Stimulated activated CD8-positive, alpha-beta memory T cell treated with anti-CD3 and anti-CD28 coated beads, Interleukin-15, amount 100 ng/mL, for 48 hours (primary cell): ENCODE measurements at places on chromosomes 12 and 14.

GRCh38 chr14:84750284-84750683 is 779.7 kb upstream of the FLRT2 start:
- DNase-seq = no peak

GRCh38 chr12:39595928-39596327 is 23.7 kb downstream of the ABCD2 start:
- DNase-seq = no peak

DNA sequence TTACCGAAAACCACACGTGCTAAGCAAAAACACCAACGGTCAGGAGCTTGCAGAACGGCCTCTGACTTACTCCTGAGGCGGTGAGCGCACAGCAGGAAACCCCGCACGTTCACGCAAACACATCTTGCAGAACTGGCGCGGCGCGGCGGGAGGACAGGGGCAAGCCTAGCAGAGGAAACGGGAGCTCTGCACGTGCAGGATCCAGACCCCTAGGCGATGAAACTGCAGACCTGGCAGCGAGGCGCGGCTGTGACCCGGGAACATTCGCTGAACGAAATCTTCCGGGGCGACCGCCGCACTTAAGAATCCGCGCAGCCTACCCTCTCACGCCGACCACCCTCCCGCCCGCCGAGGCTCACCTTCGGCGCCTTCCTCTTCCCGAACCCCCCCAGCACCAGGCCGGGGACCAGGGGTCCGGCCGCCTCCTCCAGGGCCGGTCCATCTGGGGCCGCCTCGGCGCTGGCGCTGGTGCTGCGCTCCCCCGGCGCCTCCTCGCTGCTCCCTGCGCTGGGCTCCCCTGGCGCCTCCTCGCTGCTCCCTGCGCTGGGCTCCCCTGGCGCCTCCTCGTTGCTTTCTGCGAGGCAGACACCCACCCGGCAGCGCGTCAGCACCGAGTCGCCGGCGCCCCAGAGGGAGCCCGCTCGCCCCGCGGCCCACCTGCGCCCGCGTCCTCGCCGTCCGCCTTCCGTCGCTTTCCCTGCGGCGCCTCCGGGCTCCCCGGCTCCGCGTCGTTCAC is 615 bp downstream of the DDX51 start:
- no peak for DNase-seq

- peak; percentile 25 for DNase-seq
Observed at GRCh38 chr12:52582971-52583456, 9.4 kb upstream of the KRT74 start.

DNA sequence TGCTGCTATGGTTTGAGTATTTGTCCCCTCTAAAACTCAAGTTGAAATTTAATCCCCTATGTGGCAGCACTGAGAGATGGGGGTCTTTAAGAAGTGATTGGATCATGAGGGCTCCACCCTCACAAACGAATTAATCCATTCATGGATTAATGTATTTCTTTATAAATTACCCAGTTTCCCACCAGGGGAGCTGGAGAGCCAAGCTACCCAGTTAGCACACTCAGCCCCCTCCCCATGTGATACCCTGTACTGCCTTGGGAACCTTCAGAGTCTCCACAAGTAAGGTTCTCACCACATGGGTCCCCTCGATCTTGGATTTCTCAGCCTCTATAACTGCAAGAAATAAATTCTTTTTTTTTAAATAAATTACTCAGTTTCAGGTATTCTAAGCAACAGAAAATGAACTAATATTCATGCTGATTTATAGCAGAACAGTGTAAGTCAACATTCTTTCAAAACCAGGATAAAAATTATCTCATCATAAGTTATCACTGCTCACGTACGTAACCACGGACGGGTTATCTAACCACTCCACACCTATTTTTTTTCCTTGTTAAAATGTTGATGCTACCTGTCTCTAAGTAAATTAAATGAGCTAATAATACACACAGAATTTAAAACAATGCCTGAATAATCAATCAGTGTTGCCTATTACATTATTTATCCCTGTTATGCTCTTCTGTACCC is 3.6 kb downstream of the NAP1L1 start:
- no peak for DNase-seq

- no peak for DNase-seq
Observed at GRCh38 chr12:55729819-55730818, 1.3 kb upstream of the CD63 start.

GRCh38 chr12:11861155-11861863 is 209.4 kb upstream of the BCL2L14 start:
- no peak for DNase-seq

DNA sequence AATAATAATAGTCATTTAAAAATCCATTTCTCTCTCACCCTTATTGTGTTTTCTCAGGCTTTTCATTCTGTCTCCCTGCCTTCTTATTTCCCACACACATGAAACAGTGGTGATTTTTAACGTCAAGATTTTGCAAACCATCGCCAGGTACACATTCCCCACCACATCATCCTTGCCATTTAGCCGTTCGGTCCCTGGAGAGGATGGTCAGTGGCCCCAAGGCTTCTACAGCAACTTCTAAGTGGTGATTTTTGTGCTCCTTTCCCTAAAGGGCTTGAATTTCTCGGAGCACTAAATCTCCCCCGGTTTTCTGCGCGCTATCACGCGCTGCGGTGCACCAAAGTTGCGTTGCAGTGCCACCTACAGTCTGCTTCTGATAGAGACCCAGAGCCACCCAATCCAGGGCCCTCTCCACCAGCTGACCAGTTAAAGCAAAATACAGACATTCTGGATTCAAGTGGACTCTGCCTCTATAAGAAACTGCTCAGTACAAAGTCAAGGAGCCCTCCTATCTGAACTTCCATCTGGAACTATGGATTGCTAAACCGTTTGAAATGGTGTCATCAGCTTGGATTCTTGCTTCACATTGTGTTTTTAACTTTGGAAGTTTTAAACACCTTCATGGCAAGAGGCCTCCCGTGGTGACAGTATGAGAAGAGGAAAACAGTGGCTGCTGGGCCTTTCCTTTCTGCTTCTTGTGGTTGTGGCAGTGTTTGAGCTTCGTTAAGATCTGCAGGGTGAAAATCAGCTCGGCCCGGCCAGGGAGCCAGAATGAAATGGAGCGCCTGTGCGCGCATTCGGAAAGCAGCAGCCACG is 234.0 kb downstream of the SPTSSA start:
- peak; percentile 38 for DNase-seq

DNA sequence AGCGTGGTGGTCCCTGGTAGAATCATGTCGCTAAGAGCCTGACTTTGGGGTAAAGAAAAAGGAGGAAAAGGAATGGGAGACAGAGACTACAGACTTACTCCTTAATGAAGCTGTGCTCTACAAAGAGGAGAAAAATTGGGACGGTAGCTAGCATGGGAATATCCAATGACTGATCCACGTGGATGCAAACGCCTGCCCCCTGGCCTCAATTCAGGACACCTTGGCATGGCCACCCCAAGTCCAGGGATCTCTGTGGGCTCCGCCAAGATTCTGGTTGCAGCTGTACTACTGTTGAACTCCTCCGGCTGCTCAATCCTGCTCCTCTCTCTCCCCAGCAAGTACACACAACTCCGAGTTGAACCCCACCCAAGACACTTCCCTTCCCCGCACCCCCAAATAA is 70.5 kb upstream of the DIO3 start:
- no peak for DNase-seq

- no peak for DNase-seq
Observed at GRCh38 chr12:89883630-89884389, 175.2 kb upstream of the ATP2B1 start.

- no peak for DNase-seq
Observed at GRCh38 chr14:90518941-90519256, 122.1 kb downstream of the CALM1 start.

- no peak for DNase-seq
Observed at GRCh38 chr14:43215524-43215923, 1291.6 kb downstream of the FSCB start.

DNA sequence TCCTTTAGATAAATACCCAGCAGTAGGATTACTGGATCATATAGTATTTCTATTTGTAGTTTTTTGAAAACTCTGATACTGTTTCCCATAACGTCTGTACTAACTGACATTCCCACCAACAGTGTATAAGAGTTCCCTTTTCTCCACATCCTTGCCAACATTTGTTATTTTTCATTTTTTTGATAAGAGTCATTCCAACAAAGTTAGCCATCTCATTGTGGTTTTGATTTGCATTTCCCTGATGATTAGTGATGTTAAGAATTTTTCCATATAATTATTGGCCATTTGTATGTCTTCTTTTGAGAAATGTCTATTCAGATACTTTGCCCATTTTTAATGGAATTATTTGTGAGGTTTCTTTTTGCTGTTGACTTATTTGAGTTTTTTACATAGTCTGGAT is 486.0 kb downstream of the FLRT2 start:
- no peak for DNase-seq

- DNase-seq = no peak
Observed at GRCh38 chr12:1926251-1926657, 7.8 kb upstream of the CACNA2D4 start.

DNA sequence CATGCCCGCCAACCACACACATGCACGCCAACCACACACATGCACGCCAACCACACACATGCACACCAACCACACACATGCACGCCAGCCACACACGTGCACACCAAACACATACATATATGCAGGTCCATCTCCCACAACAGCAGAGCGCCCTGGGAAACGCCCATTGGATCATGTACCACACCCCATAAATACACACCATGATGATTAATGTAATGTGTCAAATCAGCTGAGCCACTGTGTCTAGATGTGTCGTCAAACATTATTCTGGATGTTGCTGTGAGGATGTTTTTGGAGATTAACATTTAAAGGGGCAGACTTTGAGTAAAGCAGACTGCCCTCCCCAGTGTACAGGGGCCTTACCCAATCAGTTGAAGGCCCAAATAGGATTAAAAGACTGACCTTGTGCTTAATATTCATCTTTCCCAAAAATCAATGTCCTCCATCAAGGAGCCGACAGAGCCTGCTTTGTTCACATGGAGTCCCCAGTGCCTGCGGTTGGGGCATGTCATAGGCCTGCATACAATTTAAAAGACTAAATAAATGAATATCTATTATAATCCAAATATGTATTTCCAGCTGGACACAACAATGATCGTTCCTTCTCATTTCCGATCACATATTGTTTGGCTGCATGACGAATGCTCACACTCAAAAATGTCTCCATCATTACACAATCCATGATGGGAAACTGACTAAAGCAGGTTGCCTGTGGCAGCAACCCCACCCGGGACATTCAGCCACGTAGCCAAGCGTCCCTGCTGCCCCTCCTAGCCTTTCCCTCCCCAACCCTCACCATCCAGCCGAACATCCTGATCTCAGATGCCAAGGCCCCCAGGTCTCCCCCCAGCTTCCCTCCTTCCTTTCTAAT is 23.2 kb upstream of the BDKRB2 start:
- DNase-seq = no peak

DNA sequence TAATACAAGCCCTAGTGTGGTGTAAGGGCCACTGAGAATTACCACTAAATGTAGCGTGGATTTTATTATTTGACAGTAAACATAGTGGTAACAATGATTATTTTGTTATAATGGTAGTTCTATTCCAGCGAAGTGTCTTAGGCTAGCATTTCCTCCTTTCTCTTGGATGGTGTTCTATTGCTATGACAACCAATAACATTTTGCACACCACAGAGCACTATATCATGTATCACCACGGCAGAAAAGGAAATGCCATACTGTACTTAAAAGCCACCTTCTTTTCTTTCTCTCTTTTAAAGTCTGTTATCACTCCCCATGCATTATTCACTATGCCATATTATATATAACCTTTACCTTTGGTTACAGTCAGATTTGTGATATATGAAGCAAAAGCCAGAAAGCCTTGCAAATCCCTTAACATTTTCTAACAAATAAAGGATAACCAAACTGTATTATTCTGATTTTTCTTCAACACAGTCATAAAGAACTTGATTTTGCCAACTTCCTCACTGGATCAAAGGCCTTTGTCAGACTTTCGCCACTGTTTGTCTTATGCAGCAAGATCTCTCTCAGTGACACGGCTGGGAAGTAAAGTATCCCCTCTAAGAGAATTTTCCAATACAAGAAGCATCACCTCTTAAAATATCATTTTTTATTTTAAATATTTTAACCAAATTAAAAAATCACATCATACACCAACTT is 195.8 kb downstream of the FOXN3 start:
- no peak for DNase-seq

- DNase-seq = no peak
Observed at GRCh38 chr12:25866586-25867378, 91.7 kb upstream of the RASSF8 start.

DNA sequence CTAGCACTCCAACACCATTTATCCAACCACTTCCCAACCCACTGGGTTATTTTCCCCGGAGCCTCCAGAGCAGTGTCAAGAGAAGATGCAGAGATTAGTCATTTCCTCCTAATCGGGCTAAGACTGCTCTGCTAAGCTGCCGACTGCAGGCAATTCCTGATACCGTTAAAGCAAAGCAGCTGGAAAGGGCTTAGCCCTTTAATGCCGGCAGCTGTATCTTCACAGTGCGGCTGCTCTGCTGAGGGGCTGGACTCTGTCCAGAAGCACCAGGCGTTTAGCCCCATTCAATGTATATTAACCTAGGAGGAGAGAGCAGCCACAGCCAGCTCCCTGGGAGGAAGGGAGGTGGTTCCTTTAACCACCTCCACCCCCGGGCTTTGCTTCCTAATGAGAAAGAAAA is 11.1 kb downstream of the AQP6 start:
- DNase-seq = no peak

DNA sequence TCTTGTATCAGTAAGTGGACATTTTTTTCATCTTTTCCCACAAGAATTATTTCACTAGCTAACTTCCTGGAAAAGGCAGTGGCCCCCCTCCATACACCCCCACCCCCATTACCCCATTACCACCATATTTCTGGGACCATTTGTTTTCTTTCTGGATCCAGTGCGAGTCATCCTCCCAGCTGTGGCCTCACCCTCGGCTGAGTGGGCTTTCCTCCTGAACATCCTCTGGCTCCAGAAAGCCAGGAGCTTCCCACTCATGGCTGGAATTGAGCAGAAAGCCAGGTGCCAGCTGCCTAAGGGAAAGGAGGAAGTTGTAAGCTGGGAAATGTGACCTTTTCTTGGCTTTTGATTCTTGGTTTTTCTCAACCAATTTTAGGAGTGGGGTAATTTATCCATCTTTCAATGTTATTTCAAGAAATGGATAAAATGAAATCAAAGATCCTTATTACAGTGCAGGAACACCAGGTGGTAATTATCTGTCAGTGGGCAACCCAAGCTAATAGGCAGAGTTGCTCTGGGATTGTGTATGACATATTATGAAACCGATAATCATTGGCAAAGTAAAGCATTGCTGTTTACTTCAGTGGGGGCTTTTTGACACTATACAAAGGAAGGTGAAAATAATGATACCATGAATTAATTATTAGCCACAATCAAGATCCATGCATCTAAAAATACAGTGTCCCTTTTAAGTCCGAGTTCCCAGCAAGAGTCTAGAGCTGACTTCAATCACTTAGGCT is 124.6 kb downstream of the KICS2 start:
- no peak for DNase-seq
